Fibroblast of upper back skin (primary cell): ENCODE measurements at places on chromosomes 12 and 14.
A peak's percentile ranks its signal among the peaks of the same experiment; 100 is the strongest.

GRCh38 chr12:112778400-112778799 is 13.1 kb upstream of the RPH3A start:
- no peak for DNase-seq

DNA sequence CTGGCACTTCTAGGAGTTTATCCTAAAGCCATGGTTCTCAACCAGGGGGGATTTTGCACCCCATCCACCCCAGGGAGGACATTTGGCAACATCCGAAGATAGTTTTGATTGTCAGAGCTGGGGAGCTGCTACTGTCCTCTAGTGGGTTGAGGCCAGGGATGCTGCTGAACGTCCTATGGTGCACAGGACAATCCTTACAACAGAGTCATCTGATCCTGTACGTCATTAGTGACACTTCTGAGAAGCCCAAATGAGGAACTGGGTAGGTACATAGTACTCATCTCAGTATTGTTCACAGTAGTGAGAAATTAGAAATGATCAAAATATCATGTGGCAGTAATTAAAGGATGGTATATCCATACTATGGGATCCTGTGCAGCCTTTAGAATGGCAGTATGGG is 185.1 kb downstream of the CHST11 start:
- no peak for DNase-seq

DNA sequence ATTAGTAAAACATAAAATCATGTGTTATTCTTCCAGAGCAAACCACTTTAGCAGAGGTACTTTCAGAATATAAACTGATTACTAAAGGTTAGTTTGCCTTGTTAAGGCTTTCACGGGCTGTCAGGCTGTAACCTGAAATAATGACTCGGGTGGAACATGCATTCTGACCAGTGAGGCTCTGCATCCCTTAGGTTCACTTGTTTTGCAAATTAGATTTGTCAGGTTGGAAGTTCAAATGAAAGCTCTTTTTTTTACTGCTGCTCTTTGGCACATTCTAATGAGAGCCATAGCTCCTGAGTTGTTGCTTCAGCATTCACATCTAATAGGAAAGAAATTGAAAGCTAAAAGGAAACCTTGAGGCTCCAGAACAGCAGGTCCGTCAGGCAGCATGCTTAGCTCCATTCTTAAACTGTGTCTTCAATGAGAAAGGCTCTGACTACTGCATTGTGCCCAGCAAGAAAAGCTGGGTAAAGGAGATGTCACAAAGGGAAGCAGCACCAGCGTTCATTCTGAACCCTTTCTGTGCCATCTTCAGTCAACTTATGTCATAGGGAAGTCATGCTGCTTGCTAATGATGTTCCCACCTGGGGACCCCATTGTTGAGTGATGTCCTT is 445.5 kb upstream of the FBXO33 start:
- DNase-seq = no peak

GRCh38 chr12:123105211-123105826 is 45.6 kb downstream of the PITPNM2 start:
- DNase-seq = no peak

- no peak for DNase-seq
Measured at GRCh38 chr14:89811954-89812575, 142.5 kb downstream of the EFCAB11 start.

GRCh38 chr12:1845427-1845826 is 25.1 kb downstream of the LRTM2 start:
- DNase-seq = no peak

- no peak for DNase-seq
Measured at GRCh38 chr12:124968656-124969055, 20.3 kb downstream of the DHX37 start.

DNA sequence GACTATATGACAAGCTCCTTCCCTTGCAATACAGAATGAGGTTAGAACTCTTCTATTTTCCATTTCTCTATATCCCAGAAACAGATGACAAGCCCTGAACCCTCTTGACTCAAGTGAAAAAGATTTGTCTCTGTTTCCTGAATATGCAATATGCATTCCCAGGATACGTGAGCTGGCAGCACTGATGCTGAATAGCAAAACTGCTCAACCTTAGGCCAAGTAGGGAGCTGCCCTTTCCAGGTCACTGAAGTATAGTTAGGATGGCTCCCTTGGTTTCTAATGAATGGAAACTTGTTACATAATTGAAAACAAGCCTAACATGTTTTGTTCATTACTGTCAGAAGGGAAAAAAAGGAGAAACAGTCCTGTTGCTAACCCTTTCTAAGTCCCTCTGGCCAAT is 47.9 kb upstream of the PLEKHG7 start:
- peak; percentile 53 for DNase-seq

DNA sequence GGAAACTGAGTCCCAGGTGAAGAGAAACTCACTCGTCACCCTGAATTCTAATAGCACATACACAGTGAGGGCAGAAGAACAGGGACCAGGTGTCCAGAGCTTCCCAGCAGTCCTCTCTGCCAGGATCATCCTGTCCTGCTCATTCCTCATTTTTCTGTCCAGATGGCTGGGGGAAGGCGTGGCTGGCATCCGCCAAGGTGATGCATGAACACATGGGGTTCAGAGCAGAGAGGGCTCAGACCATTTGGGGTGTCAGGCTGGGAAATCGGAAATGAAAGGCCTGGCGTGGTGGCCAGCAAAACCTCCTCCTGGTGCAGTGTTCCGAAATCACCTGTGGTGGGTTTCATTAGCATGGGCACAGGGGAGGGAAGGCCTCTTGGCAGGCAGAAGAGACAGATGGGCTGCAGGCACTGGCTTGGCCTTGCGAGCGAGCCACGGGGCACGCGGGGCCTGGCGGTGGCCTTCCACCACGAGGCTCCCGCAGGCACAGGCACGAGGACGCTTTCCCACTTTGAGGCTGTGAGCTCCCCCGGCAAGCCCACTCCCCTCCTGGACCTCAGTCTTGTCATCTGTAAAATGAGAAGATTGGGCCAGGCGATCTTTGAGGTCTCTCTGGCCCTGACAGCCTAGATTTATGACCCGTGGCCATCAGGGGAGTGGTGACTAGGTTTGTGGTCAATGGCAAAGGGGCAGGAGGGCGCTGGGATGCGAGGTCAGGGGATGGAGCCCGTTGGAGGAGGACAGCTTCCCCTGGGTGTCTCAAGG is 68.5 kb downstream of the TSPAN9 start:
- DNase-seq = no peak

DNA sequence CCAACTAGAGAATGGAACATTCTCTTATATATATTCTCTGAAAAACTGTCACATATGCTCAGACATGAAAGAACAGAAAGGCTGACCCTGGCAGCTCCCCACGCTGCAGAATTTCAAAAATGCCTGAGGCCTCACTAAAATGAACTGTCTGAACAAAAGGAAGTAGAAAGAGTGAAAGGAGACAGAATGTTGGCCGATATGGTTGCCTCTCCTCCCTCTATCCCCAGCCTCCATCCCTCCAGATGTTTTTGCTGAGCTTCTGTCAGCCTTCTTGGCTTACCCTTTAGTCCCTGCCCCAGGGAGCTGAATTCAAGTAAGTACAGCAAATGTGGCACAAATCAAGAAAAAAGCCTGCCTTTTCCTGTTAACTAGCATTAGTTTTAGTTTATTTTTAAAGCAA is 6.9 kb downstream of the SMCO2 start:
- DNase-seq = no peak

DNA sequence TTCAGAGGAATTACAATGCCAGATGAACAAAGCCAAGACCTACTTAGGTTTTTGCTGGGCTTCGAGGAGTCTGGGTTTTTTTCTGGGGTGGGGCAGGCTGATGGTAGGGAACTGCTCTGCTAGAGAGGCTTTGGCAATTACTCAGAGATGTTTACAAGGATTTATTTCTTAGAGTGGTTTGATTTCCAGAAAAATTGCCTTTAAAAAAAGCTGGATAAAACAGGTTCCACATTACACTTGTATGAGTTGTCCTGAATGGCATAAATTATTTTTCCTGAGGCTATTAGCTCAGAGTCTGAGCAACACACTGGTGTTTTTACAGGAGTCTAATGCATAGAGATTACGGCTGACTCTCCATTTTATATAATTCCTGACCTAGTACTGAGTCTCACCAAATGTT is 118.5 kb upstream of the FRMD6 start:
- peak; percentile 80 for DNase-seq

GRCh38 chr12:51863363-51863932 is 14.9 kb upstream of the FIGNL2 start:
- no peak for DNase-seq

- peak; percentile 62 for DNase-seq
Measured at GRCh38 chr12:6367065-6367968, 8.0 kb downstream of the SCNN1A start.

- no peak for DNase-seq
Measured at GRCh38 chr12:89350630-89351488, 1.4 kb downstream of the DUSP6 start.

DNA sequence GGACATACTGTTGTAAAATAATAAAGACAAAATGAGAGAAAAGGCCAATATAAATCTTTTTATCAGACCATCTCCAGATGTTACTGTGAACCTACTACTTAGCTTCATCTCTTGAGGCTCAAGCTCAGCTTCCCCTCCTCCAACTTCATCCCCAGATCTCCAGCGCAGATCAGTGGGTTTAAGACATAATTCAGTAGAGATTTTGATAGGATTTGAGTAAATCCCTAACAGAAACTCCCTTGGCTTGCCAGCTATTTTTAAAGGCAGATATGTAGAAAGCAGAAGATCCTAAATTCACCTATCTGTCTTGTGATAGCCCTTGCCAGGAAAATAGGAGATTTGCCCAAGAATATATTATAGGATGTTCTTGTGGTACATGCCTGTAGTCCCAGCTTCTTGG is 236.7 kb downstream of the FBXL14 start:
- DNase-seq = no peak

DNA sequence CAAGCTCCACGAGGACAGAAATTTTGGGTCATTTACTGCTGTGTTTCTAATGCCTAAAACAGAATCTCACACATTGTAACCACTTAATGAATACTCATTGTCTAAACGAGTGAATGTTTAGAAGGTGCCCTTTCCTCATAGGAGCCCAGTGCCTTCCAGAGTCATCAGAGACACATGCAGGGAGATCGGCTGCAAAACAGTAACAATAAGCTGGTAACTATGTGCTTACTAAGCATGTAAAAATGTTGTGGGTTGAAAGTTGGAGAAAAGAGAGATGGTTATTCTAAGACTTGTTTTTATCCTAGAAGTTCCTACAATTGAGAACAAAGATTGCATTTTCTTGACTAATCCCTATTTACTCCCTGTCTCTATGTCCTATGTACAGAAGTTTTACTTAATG is 7.4 kb downstream of the TESPA1 start:
- DNase-seq = peak; percentile 57

- no peak for DNase-seq
Measured at GRCh38 chr12:53128780-53129569, 25.7 kb downstream of the SOAT2 start.

DNA sequence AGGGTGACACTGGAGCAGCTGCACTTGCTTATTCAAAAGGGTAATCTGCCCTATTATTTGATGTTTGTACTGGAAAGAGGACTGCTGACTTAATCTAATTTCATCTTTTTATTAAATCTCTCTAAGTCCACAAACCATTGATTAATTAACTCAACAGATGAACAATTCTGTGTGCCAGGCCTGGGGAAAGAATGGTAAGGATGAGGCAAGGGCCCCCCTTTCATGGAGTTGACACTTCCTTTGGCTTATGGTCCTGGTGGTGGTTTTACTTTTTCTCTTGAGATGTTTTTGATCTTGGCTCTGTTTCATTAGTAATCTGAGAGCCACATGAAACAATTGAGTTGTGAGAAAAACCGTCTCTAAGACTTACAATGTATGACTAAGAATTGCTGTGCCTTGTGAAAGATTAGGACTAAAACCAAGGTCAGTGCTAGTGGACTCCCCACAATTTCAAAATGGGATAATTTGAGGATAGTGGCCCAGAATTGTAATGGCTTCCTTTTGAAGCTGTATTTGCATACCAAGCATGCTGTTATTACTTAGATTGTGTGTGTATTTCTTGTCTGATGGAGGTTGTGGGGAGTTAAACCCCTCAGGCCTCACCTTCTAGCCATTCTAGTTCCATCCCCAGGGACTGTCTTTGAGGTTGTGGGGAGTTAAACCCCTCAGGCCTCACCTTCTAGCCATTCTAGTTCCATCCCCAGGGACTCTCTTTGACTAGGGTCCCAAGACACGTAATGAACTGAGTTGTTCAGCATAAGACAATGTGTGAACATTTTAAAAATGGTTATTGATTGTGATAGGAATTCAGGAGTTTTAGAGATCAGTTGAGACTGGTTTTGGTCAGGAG is 52.5 kb upstream of the EVL start:
- DNase-seq = peak; percentile 40

- DNase-seq = peak; percentile 98
Measured at GRCh38 chr14:69317102-69317755, 57.3 kb downstream of the GALNT16 start.

DNA sequence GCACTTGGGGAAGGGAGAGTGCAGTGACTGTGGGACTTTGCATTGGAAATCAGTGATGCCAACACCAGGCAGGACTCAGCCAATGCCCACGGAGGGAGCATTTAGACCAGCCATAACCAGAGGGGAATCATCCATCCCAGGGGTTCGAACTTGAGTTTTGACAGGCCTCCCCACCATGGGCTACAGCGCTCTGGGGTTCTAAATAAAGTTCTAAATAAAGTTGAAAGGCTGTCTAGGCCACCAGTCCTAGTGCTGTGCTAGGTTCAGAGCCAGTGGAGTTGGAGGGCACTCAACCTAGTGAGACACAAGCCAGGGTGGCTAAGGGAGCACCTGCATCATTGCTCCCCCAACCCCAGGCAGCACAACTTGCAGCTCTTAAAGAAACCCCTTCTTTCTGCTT is 82.0 kb upstream of the SLC38A4 start:
- no peak for DNase-seq
